Left lung (tissue), 14 donors: ENCODE measurements at places on chromosomes 2 and 18. TPM values are rescaled to one million over a fixed set of nuclear protein-coding genes. Genes with fewer than 3 reads are reported as not detected.

- DNase-seq: no peak
Measured at GRCh38 chr2:33241581-33241980, 234.9 kb upstream of the RASGRP3 start.

GRCh38 chr2:191359133-191359532 is 113.9 kb downstream of the MYO1B start:
- DNase-seq: no peak

GRCh38 chr2:241000831-241001321 is 2.5 kb downstream of the SNED1 start:
- no peak for DNase-seq

DNA sequence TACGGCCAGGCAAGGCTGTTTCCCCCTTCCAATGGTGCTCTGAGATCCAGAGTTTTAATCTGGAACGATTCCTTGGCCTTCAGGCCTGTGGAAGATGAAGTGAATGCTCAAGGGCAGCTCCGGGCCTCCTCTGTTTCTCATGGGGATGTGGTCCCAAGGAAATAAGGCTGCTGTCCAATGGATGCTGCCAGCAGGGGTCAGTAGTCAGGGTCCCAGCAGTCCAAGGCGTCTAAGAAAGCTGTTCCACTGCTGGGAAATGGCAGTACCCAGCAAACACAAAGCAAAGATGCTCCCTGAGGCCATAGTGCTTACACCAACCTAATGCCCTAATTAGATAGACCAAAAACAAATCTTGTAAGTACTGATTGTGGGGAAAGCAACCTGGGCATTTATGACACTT is 12.5 kb downstream of the NMS start:
- DNase-seq: no peak

DNA sequence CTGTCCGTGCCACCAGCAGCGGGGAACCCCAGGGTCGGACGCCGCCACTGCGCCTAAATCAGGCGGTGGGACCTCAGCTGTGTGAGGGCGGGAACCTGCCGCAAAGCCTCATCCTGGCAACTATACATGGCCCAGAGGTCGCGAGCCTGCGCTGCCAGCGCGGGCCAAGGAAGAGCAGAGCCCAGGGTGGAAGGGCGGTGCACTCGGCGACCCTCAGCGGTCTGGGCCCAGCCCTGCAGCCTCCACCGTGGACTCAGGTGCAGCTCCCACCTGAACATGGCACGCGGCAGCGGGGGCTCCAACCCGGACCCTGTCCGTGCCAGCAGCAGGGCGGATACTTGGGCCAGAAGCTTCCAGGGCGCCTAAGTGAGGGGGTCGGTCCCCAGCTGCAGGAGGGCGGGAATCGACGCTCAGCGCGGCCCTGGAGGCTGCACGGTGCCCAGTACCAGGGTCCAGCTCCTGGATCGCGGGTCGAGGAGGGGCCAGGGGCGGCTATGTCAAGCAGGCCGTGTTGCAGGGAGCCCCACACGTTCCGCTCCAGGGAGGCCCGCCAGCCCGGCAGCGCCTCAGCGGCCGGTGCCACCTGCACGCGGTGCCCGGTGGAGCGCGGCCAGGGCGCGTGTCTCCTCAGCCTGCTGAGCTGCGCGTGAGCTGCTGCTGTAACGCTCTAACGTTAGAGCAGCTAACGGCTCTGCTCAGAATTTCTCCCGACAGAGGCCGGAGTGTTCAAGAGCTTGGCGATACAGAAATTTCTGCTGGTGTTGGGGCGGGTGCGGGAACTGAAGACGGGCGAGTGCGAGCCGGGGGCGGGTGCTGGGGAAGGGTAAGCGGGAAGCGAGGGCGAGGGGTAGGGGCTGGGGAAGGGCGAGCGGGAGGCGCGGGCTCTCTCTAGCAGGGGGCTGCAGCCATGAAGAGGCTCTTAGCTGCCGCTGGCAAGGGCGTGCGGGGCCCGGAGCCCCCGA is at the start of gene ANKRD30B:
ANKRD30B (plus strand) TSS at position 660 of the 962 bp plus-strand sequence; CDS start at position 908, 248 bp downstream.
- DNase-seq: peak; percentile 68

DNA sequence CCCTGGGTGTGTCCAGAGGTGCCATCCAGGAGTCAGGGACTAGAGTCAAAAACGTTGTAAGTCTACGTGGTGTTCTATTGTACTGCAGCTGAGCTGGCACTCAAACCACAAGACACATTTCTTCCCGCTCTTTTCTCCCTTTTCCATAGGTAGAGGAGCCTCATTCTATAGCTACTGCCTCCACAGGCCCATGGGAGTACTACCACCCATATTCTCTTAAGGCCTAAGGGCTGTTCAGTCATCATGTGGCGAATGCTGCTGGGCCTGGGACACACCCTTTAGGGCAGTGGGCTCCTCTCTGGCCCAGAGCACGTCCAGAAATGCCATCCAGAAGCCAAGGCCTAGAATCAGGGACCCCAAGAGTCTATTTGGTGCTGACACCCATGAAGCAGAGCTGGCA is 1271.7 kb downstream of the CNTNAP5 start:
- DNase-seq: no peak

GRCh38 chr2:109702250-109702985 is 88.3 kb downstream of the SOWAHC start:
- DNase-seq: no peak

Gene BMP10
- not detected for total RNA-seq

Gene IHH
- total RNA-seq: 1.0 TPM

Gene WNT10A
- total RNA-seq: 1.1 TPM

Gene TNFRSF11A
- 4.7 TPM for total RNA-seq
